ENCODE measurements at places on chromosomes 2 and 18.

DNA sequence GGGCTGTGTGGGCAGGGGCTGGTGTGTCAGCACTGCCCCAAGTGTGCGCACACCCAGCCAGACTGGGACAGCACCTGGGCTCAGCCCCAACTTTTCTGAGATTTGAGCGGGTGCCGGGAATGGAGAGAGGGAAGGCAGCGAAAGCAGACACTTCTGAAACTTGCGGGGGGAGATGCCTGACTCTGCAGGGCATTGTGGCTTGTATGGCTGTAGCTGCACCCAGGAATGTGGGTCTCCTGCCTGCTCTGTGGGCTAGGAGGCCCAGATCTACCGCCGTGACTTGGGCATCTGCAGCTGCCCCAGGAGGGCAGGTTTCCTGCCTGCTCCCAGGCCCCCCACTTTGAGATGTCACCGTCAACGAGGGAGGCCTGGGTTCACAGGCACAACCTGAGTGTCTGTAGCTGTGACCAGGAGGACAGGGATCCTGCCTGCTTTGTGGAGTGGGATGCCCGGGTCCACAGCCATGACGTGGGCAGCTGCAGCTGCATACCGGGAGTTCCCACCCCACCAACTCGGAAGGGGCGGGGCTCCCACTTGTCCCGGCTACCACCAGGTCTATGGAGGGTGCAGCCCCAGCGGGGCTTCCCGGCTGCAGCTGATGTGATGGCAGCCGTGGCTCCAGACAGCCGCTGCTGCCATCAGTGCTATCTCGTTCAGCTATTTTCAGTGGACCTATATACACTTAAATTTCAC is 95.3 kb downstream of the DOK6 start:
- no peak for DNase-seq

DNA sequence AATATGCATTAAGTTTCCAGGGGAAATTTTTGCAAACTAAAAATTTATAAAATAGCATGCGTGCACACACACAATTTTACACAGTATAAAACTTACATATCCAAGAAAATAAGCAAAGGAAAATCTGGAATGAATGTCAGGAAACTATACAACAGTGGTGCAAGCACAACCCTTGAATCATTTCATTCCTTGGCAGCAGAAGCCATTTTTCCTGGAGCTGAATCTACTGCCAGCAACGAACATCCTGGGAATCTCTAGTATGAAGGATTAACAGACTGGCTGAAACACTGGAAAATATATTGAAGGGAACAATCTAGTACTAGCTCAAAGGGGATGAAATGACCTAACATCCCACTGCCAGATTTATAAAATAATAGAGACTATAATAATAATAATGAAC is 235.3 kb downstream of the DYM start:
- DNase-seq = no peak

DNA sequence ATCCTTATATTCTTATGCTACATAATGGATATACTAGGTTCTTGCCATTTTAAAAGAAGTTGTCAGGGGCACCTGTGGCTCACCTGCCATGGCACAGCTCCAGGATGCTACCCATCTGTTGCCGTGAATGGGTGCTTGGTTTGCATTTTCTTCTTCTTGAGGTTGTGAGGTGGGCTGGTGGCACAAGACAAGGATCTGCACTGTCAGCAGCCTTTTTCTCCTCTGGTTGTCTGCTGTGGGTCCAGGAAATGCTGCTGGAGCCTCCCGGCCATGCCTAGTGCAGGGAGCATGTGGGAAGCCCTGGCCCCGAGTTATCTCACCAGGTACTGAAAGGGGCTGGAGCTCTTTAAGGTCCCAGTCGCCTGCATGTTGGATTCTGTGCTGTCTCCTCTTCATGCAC is 2.6 kb downstream of the IL1R1 start:
- no peak for DNase-seq

GRCh38 chr2:7812231-7812995 is 869.4 kb upstream of the ID2 start:
- no peak for DNase-seq

GRCh38 chr2:223251656-223252229 is 199.8 kb downstream of the KCNE4 start:
- no peak for DNase-seq

DNA sequence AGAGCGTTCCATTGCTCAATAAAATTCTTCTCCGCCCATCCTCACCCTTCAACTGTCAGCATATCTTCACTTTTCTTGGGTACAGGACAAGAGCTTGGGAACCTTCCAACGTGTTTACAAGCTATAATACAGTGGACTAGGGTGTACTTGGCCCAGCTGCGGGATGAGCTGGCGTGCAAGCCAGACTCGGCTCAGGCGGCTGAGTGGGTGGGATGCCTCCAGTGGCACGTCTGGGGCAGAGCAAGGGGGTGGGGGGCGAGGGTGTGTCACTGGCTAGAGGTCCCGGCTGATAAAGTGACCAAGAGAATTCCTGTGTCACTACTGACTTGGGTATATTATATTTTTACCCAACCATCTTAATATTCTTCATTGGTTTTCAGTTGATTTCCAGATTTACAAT is 179.7 kb downstream of the EVA1A start:
- DNase-seq = no peak

GRCh38 chr2:132550946-132551345 is 119.1 kb downstream of the LYPD1 start:
- DNase-seq = no peak

GRCh38 chr2:4844881-4845280 is 847.3 kb upstream of the SOX11 start:
- DNase-seq = no peak

DNA sequence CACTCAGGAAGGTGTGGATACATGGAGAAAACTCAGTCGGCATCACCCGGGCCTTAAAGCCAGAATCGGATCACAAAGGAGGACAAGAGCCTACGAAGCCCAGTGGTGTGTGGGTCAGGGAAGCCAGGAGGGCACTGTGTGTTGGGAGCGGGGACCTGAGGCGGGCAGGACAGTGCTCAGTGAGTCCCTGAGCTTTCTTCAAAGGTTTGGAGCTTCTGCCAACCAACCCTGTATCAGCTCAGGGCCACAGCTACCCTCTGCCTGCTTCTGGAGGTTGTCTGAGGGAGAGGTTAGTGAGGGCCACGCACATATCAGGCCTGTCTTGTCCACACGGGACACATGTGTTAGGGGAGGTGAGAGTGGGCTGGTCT is 52.4 kb downstream of the DYSF start:
- DNase-seq = no peak

DNA sequence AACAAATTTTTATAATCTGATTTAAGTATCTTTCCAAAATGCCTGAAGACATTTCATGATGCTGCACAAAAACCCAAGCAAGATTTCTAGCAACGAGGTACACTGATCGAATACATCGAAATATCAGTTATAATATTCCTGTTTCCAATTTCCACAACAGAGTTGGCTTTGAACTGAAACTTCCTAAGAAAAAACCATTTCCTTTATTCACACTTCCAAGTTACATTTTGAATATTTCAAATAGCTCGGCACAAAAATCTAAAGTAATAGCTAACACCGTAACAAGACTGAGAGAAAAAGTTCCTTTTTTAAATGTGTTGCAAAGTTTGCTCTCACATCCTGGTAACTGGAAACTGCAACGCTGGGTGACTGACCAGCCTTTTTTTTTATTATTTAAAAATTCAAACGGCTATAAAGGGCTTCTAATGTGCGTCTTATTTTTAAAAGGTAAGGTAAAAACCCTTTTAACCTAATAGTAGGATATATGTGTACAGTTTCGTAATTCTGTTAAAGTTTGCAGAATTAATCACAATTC is 1.7 kb downstream of the HNRNPLL start:
- DNase-seq = peak; percentile 28

- no peak for DNase-seq
These were observed 252.2 kb upstream of the CDH20 start for GRCh38 chr18:61080954-61081528.

DNA sequence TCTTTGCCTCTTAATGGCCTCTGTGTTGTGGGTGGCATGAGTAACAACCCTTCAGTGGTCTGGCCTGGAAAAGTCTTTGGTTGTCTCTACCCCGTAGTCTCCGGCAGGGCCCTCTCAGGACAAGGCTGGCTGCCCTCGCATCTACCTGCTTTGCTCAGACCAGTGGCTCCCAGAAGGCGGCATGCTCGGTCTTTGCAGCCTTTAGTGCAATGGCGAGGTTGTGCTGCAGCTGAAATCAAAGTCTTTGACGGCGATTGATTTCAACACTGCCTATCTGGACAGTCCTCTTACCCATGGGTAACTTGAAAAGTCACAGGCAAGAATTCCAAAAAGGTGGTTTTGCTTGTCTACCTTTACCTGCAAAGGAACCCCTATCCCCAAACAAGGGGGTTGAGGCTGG is 95.9 kb downstream of the ALPK2 start:
- no peak for DNase-seq

DNA sequence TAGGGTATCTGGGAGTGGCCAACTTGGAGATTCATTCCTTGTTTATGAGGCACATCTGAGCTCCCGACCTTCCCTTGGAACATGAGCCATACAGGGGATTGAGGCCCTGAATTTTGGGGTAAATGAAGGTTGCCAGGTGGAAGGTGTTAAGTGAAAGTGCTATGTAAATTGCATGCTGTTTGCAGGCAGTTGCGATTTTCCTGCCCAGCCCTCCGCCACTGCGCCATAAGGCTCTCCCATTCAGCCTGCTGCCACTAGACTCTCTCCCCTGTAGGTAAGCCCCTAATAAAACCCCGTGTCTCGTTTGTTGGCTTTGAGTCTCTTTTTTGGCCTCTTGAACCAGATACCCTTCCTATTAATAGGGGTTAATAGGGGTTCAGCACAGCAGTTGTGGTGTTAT is 33.8 kb downstream of the PCARE start:
- no peak for DNase-seq

- peak; percentile 45 for DNase-seq
These were observed 105.2 kb upstream of the ARHGAP28 start for GRCh38 chr18:6624271-6624660.

DNA sequence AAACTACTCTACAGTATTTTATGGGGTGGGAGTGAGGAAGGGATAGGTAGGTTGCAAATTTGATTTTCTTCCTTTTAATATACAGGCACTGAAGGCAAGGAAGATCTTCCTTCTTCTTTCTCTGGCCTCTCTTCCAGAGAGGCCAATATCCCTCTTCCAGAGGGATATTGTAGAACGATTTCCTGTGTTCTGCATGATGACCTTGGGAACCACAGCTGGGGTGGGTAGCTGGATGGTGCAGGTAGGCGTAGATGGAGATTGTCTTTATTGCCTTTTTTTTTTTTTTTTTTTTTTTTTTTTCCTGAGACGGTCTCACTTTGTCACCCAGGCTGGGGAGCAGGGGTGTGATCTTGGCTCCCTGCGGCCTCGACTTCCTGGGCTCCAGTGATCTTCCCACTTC is 49.4 kb downstream of the GATA6 start:
- DNase-seq = no peak

DNA sequence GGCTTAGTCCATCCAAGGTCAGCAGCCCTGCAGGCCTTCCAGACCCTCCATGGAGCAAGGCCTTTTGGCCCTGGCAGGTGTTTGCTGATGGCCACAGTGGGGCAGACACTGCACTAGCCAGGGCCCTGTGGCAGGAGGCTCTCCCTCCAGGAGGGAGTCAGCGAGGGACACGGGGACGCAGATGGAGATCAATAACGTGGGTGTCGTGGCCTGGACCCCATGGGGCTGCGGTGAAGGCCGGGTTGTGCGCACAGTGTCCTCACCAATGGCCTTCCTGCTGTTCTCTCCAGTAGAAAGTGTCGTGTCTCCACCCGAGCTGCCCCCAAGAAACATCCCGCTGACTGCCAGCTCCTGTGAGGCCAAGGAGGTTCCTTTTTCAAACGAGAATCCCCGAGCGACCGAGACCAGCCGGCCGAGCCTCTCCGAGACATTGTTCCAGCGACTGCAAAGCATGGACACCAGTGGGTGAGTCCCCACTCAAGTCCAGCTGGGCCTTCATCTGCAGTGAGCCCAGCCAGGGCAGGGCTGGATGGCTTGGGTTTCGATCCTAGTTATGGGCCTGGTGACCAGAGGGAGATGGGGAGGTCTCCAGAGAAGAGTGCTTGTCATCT is 65.4 kb downstream of the INPP5D start:
- no peak for DNase-seq

GRCh38 chr2:135698838-135699237 is 42.8 kb upstream of the UBXN4 start:
- no peak for DNase-seq

- no peak for DNase-seq
These were observed 140.8 kb downstream of the MEIS1 start for GRCh38 chr2:66575625-66576310.

- DNase-seq = no peak
These were observed 902.4 kb upstream of the PIK3C3 start for GRCh38 chr18:41052625-41053024.

DNA sequence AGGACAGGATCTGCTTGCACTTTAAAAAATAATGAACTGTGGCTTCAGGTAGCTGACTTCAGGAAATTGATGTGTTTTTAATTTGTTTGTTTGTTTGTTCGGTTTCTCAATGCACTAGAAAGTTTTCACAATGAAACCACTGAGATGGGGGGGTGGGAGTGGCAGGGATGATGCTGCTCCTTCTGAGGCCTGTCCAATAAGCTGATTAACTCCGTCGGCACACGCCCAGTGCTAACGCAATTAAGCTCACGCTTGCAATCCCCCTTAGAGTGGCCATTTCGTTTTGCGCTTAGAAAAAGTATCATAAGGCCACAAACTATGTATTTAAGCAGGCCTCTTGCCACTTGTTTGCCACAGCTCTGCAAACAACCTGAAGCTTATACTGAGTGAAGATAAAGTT is 12.5 kb upstream of the GPR39 start:
- no peak for DNase-seq

GRCh38 chr2:152600051-152600657 is 117.1 kb downstream of the PRPF40A start:
- DNase-seq = no peak

- no peak for DNase-seq
These were observed 99.2 kb downstream of the RND3 start for GRCh38 chr2:150388289-150388625.

DNA sequence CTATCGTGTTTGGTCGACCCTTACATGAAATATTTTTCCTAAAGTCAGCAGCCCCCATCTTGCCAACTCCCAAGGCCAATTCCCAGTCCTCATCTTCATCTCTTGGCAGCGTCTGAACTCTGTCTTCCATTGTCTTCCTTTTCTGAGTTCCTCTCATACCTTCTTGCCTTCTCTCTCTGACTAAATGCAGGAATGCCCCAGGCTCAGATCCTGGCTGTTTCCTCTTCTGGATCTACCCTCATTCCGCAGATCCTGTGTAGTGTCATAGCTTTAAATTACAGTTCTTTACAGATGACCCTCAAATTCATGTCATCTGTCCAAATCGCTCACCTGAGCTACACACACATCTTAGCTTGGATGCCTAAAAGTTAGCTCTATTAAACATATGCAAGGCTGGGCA is 94.7 kb downstream of the MMADHC start:
- DNase-seq = no peak

GRCh38 chr2:222802514-222803196 is 58.2 kb upstream of the ACSL3 start:
- DNase-seq = no peak

- no peak for DNase-seq
These were observed 256.4 kb downstream of the BCL2 start for GRCh38 chr18:63063171-63063570.

DNA sequence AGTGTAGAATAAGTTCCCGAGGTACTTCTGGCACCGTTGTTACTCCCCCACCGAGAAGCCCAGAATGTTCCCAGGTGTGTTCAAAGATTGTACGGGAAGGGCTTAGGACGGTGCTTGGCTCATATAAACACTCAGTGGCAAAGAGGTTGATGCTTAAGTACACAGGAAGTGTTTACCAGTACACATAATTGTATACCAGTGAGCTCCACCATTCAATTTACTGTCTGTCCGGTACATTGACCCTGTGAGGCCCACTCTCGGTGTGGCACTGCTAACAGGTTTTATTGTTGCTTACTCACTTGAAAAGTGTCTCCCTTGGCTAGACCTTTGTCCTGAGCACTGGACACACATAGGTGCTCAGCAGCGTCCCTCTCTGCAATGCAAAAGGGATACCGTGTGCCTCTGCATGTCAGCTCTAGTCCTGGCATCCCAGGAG is 191.0 kb downstream of the NEDD4L start:
- no peak for DNase-seq

All from RKO (cell line).